ENCODE measurements at places on chromosomes 3 and 15.

DNA sequence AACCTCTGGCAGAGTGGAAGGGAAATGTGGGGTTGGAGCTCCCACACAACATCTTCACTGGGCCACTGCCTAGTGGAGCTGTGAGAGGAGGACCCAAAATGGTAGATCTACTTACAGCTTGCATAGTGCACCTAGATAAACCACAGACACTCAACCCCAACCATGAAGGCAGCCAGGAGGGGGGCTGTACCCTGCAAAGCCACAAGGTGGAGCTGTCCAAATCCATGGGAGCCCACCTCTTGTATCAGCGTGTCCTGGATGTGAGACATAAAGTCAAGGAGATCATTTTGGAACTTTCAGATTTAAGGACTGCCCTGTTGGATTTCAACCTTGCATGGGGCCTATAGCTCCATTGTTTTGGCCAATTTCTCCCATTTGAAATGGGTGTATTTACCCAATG, 20.9 kb downstream of the TP63 start:
- DNase-seq = no peak

- DNase-seq = no peak
Measured at GRCh38 chr3:152321200-152321954, 52.6 kb downstream of the MBNL1 start.

DNA sequence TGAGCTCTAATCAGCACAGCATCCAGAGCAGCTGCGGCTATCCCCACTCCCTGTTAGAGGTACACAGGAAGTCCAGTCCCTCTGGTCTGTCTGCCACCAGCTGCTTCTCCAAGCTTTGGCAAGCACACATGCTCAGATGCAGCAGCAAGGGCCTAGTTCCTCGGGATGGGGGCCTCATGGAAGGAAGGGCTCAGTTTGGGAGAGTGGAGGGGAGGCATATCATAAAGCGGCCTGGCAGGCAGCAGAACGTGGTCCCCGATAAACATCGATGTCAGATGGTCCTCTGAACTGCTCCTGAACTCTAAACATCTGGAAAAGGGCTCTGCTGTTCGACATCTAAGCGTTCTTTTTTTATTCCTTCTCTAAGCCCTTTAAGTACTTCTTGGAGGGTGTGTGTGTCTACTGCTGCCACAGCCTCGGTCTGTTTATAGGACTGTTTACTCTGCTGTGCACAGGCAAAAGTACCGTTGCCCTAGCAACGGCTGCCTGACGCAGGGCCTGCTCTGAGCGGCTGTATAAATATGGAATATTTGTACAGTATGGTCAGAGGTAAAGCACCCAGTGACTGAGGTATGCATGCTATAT, 74.6 kb downstream of the PRICKLE2 start:
- peak; percentile 81 for DNase-seq

DNA sequence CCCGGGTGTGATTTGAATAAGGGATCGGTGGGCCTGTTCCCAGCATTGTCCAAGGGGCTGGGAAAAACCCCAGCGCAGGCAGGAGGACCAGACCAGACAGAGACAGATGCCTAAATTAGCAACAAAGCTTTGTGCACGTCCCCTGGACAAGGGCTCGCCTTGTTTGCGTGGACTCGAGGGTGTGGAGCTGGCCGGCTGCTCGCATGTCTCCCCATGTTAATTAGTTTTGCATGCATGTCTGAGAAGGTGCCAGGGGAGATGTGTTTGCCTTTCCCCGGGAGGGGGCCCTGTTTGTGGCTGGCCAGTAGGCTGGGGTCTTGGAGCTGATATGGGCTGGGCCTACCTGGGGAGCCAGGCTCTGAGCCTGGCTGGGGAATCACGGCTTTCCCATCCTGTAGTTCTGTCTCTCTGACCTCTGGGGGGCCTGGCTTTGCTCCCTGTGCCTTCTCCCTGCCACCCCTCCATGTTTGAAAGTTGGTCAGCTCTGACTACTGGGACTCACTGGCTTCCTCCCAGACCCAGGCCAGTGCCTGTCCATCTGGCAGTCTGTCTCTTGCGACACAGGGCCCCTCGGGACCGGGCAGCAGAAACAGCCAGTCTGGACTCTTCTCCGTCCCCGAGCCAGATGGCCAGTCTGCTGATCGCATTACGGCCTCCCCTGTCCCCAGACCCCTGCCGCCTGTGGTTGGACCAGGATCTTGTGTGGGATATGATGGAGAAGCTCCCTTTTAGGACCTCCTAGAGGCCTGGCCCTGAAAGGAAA, 55.4 kb upstream of the POLG start:
- DNase-seq = no peak

DNA sequence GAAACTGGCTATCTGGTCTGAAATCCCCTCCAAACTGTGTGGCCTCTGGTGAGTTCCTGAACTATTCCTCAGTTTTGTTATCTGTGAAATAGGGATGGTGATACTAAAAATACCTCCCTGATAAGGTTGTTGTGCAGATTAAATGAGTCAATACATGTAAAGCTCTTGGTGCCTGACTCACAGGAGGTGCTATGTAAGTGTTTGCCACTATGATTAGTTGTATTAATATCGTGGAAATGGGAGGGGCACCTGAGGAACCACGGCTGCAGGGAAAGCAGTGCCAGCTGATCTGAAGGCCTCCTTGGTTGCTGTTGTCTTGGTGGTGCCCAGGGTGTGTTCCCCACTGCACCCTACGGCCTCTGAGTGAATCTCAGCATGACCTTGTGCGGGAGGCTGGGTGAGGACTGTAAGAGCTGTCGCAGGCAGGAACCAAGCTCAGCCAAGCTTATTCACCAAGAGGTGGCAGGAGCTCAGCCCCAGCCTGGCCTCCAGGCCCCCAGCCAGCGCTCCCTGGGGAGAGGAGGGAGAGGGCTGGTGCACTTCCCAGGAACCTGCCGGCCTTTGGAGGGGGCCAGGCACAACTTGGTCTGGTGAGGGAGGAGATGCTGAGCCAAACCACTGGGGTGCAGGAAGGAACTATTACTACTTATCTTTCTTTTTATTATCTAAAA, 44.8 kb upstream of the CCDC174 start:
- DNase-seq = no peak

DNA sequence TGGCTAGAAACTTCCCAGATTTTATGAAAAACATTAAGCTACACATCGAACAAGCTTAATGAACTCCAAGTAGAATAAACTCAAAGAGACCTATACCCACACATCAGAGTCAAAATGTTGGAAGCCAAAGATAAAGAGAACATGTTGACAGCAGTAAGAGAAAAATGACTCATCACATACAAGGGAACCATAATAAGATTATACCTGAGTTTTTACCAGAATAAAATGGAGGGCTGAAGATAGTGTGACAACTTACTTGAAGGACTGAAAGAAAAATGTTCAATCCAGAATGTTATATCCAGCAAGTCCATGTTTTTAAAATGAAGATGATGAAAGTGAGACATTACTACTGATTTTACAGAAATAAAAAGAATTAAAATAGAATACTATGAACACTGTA, 22.8 kb downstream of the MYL3 start:
- DNase-seq = no peak

DNA sequence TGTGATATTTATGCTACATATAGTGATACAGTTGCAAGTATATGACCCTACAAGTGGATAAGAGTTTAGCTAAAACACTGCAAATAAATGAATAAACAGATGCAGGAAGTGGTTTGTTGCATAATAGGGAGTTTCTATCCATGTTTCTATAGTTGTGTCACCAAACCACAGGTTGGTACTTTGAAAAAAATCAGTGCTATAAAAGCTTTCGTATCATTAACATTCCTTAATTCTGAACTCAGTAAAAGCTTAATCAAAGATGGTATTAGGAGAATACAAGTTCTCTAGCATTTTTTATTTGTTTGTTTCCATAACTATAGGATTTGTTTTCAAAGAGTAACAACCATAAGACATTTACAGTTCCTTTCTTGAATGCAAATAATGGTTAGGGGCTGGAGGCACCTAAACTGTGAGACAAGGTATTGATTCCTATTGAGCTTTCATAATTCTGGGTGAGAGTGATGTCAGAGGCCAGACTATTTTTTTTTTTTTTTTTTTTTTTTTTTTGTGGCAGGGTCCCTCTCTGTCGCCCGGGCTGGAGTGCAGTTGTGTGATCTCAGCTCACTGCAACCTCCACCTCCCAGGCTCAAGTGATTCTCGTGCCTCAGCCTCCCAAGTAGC, 29.6 kb downstream of the CPOX start:
- DNase-seq = no peak

DNA sequence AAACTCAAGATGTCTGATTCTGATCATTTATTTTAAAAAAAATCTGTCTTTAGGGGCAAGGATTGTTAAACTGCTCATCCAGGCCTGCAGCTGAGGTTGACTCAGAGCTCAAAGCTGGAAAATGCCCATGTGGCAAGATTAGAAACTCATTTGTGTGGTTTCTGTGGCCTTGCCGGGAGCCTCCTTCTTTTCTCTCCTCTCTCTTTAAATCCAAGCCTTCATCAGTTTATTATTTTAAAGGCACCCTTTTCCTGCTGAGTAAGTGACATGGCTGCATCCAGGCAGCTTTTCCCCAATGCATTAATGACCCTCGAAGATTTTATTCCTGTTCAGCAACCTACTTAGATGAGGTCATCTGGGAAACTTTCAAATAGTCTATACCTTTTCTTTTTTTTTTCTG, 221.3 kb upstream of the CDIN1 start:
- no peak for DNase-seq

GRCh38 chr15:67549736-67550135, 7.2 kb downstream of the MAP2K5 start:
- no peak for DNase-seq

DNA sequence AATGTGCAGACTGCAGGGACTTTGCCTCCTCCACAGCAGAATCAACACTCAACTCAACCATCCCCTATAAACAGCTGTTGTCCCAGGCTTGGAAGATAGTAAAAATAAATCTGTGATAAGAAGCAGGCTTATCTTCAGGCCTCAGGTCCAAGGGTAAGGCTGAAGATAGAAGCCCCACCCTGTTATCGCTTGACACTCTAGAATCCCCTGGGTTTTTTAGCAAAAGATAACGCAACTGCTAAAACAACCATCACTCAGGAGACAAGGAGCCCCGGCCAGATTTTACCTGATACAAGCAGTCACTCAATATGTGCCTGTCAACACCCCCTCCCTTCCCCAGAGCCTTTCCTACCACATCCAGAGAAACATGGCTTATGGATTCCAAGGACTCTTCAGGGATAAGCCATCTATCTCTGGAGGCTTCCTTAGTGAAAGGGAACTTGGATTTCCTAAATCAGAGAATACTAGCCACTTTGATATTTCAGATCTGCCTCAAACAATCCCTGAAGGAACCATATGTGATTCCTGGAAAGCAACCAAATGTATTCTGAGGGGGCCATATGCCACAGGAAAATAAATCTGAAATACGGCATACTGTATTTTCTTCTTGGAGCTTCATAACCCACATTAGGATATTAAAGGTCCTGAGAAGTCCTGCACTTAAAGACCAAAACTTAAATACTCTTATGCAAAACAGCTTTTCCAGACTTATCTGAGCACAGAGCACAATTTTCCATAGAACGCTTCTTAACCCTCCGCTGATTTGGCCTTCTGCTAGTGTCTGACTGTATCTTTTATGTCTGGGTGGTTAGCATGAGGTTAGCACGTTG, 60.4 kb downstream of the LYZL4 start:
- DNase-seq = no peak

- no peak for DNase-seq
Measured at GRCh38 chr3:140163159-140163763, 228.3 kb downstream of the CLSTN2 start.

DNA sequence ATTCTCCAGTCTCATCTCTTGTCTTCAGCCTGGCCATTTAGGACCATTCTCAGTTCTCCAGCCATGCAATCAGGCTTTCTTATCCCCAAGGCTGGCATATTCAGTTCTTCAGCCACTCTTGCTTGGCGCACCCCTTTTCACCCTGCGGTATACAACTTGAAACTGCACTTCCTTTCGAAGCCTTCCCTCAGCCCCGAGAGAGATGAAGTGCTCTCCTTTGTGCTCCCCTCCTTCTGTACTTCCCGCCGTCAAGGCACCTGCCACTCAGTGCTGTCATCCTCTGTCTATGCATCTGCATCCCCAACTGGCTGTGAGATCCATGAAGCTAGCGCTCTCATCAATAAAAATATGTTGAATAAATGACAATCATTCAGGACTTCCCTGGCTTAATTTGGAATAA, 45.7 kb downstream of the MORC1 start:
- DNase-seq = no peak

GRCh38 chr3:13301286-13301987, 118.7 kb downstream of the NUP210 start:
- DNase-seq = no peak

- no peak for DNase-seq
Measured at GRCh38 chr3:123725652-123726400, 141.0 kb upstream of the HACD2 start.

- DNase-seq = no peak
Measured at GRCh38 chr3:116473602-116474001, 28.3 kb upstream of the LSAMP start.

DNA sequence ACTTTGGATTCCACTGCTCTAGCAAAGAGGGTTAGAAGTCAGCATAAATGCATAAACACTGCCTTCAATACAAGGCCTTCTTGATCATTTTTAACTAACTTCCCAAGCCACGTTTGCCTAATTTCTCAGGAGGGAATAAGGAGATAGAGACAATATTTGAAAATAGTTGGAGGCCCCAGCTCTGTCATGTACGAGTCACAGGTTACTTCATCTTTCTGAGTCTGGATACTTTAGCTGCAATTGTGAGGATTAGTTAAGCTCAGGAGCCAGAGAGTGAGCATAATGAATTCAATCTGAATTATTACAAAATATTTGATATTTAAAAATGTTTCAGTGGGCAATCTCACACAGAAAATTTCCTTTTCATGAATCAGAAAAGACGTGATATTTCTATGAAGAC, 298.9 kb downstream of the SHOX2 start:
- DNase-seq = no peak

GRCh38 chr3:143731320-143731719, 116.9 kb downstream of the SLC9A9 start:
- DNase-seq = no peak

- DNase-seq = no peak
Measured at GRCh38 chr3:51698209-51698608, 8.7 kb upstream of the GRM2 start.

- DNase-seq = no peak
Measured at GRCh38 chr3:60497902-60498301, 753.4 kb downstream of the FHIT start.

DNA sequence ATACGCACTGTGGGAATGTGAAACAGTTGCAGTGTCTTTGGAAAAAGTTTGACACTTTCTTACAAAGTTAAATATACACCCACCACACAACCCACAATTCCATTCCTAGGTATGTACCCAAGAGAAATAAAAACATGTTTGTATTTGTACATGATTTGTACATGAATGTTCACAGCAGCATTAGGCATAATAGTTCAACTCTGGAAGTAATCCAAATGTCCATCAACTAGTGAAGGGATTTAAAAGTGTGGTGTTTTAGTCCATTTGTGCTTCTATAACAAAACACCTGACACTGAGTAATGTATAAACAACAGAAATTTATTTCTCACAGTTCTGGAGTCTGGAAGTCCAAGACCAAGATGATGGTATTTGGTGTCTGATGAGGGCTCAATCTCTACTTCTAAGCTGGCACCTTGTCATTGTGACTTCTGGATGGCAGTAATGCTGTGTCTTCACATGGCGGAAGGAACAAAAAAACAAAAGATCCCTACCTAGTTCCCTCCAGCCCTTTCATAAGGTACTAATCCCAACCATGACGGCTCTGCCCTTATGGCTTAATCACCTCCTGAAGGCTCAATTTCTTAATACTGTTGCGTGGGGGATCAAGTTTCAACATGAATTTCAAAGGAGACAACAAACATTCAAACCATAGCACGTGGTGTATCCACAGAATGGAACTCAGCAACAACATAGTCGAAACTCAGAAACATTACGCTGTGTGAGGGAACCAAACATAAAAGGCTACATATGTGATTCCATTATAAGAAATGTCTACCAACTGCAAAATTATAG, 120.5 kb downstream of the AQP9 start:
- no peak for DNase-seq

- no peak for DNase-seq
Measured at GRCh38 chr15:79310612-79310984, 314 bp upstream of the TMED3 start.

All from right forelimb (tissue), 1 donor.